ENCODE measurements at places on chromosomes 3 and 15.

- no peak for DNase-seq
Observed at GRCh38 chr3:12963231-12963896, 109.9 kb downstream of the IQSEC1 start.

DNA sequence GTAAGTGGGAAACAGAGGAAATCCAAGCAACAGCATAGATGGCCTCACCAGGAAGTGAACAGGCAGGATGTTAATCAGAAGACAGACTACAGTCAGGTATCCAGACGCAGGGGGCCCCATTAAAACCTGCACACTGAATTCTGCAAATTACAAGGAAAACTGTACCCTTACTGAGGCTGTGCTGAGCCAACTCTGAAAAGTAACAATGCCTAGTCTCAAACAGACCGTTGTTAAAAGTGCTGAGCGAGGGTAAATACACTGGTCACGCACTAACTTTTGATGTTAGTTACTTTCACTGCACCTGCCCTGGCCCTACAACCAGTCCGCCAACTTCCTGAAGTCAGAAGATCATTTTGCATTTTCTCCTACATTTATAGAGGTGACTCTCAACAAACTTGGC lies 1.0 kb downstream of the TAMM41 start:
- no peak for DNase-seq

DNA sequence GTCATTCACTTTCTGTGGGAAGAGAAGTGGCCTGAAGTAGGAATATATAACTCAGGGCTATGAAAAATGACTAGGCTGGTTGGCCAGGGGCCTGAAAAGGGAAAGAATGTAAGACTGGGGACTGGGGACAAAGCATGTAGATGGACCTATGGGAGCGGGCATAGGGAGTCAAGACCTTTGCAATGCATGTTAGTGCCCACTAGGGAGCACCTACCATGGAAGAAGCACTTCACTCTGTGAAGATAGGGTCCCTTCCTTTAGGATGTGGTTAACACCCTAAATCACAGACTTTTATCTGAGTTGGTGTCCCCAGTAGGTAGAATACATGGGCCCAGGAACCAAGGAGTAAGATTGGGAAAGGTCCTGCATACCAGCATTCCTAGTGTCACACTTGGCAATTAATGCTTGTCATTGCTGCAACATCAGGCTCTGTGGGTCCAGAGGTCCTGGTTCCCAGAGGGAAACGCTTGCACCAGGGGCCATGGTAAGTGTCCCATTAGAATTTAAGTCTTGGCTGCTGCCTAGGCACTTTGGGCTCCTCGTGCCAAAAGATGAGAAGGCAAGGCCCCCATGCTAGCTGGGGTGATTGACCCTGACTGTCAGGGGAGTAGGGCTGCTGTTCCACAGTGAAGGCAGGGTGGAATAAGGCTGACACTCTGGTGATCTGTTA lies 79.6 kb downstream of the CRYGS start:
- no peak for DNase-seq

GRCh38 chr15:48363474-48363873 lies 32.2 kb downstream of the DUT start:
- no peak for DNase-seq

- DNase-seq, result no peak
Observed at GRCh38 chr15:50747523-50747922, 18.0 kb downstream of the SPPL2A start.

DNA sequence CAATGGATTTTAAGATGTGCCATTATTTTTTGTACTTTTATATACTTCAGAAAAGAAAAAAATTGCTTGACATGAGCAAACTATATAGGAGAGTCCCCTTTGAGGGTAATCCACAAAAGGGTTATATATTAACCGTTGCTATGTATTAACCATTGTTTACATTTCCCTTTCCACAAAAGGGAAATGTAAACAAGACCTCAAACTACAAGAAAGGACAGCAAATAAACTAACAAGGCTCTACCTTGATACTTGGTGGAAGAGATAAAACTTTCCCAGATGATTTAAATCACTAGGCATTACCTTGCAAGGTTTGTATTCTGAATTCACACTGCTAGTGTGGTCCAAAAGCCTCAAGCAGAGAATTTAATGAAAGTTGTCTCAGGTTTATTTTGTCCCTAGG lies 616.3 kb upstream of the BCHE start:
- no peak for DNase-seq

DNA sequence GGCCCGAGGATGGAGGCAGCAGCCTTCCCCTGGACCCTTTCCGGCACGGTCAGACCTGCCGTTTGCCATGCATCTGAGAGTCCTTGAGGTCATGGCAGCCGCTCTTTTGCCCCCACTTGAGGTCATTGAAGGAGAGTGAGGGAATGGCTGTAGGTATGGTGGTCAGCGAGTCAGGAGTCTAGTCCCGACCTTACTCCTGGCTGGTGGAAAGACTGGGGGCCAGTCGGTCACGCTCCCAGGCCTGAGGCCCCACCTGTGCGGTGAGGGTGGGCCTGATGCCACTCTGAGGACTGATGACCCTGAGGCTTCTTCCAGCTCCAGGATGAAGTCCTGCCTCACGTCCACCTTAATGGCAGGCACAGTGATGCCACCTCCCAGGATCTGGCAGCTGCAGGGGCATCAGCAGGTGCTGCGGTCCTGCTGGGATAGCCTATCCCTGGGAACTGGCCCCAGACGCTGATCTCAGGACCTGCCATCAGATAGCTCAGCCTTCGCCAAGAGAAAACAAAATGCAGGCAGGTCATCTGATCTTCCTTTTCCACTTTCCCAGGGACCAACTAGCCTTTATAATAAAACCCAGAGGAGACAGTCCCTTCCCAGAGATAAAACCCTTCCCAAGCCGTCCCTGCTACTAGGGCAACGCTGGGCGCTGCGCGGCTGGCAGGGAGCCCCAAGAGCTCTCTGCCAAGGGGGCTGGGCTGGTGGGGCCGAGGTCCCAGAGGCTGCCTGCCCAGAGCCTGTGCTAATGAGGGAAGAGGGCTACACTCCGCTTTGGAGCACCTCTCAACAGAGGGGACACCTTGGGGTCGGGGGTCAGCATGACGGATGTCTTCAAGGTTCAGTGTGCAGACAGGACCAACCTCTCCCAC lies 42.2 kb downstream of the TM2D3 start:
- DNase-seq, result no peak

- no peak for DNase-seq
Observed at GRCh38 chr15:40058476-40059140, 19.6 kb upstream of the SRP14 start.

GRCh38 chr3:190502946-190503345 lies 10.9 kb upstream of the IL1RAP start:
- DNase-seq, result no peak

DNA sequence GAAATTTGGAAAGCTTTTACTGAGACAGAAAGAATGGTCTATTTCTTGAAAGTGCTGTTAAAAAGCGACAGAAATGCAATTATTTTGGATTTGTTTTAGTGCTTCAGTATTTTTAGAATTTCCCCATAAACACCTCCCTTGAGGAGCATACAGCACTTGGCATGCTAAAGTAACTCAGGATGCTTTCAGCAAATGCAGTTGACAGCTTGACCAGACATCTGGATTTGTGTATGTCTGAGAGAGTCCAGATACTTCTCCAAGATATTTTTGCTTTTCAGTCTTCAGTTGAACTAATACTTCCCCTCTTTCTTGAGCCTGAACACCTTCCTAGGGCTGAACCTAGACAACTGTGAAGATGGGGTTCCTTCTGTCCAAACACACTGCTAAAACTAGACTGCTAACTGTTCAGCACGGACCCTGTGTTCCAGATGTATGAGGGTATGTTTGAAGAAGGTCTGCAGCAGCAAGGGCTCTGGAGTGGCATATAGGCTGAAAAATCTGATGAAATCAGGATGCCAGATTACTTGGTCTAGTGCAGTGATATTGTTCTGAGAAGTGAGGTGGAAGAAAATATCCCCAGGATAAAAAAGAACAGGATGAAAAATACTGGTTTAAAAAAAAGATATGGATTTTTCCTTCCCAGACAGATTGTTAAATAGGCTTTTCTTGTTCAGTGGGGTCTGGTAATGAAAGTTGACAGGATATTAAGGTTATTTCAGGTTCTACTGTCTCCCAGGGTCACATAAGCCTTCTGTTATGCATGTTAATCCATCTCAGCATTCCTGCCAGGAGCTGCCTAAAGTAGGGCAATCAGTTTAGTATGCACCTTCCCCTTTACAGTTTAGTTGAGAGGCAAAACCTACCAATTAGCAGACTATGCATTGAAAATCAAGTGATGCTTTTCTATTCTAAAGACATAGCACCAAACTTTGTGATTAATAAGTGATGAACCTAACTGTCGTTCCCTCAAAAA lies 516.9 kb upstream of the TBL1XR1 start:
- DNase-seq, result no peak

DNA sequence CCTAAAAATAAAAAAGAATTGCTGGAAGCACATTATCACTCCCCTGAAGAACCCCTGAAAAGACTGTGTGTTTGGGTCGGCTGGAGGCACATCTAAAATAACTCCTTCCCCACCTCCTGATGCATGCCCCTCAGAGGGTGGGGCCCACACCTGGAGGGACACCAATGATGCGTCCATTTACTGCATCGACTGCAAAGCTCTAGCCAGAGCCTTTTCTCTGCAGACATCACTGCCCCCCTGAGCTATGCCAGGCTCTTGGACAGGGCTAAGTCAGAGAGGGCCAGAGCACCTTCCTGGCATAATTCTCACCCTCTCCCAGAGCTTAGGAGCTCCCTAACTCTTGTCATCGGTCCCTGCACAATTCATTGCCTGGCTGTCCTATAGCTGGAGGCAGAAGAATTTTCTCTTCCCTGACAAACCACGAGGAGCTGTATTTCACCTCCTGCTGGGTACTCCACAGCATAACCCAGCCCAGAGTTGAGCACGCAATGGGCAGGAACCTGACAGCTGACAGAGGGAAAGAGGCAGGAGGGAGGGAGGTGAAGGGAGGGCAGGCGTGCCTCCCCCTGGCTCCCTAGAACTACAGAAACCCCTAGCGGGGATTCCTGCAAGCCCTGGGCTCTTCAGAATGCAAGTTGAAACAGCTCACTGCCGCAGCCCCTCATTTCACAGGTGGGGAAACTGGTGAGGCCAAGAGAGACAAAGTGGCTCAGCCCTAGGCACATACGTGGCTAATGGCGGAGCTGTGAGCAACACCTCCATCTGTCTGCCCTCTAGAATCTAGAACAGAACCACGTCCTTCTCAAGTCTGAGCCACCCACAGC lies 46.6 kb downstream of the XXYLT1 start:
- no peak for DNase-seq

DNA sequence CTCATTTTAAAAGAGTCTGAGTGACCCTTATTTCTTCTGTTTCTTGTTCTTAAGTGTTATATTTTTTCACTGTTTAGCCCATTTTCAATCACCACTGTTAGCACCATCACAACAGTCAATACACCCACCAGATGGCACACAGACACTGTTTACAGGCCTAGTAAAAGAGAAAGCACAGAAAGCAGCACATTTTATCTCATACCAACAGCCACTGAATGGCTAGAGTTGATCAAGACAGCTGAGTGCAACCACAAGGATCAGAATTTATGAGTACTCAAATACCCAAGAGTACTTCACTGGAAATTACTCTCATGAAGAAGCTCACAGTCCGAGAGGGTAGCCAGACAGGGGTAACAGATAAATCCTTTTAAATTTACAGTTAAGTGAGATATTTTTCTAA lies 127.0 kb downstream of the TFDP2 start:
- DNase-seq, result no peak

DNA sequence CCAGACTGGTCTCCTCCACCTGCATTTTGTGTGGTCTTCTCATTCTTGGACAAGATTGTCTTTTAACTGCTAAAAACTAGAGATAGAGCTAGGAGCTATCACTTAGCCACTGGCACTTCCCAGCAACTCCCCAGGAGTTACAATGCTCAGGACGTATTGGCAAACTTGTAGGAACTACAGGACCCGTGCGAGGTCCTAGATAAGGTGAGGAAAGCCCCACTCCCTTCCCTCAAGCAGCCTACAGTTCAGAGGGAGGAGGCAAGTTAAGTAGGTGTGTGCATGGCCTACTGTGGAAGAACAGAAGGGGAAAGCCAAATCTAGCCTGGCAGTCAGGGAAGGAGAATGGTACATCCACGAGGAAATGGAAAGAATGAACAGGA lies 504.7 kb upstream of the PROK2 start:
- no peak for DNase-seq

DNA sequence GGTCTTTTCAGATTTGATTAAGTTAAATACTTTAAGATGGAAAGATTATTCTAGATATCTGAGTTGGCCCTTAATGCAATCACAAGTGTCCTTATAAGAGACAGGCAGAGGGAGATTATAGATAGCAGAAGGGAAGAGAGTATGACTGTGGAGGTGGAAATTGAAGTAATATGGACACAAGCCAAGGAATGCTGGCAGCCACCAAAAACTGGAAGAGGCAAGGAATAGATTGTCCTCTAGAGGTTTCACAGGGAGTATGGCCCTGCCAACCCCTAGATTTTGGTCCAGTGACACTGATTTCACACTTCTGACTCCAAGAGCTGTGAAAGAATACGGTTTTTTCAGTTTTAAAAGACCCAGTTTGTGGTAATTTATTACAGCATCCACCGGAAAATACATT lies 1498.7 kb upstream of the CADM2 start:
- no peak for DNase-seq

DNA sequence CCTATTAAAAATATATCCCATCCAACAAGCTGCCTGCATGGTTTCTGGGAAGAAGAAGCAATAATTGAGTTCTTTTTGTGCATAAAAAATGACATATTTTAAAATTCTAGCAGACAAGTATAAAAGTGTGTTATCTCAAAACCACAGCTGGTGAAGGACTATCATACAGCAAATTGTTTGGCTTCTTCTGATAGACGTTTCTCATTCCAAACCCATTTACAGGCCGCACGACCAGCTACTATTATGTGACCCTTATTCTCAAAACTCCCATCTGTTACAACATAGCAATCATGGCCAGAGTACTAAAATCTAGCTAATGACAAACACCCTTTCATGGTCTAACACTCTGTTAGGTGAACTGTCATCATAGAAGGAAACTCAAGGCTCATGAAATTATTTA lies 21.7 kb downstream of the ETFA start:
- DNase-seq, result no peak

Measured in epithelial cell of proximal tubule (primary cell).